ENCODE measurements at places on chromosomes 12 and 14.

DNA sequence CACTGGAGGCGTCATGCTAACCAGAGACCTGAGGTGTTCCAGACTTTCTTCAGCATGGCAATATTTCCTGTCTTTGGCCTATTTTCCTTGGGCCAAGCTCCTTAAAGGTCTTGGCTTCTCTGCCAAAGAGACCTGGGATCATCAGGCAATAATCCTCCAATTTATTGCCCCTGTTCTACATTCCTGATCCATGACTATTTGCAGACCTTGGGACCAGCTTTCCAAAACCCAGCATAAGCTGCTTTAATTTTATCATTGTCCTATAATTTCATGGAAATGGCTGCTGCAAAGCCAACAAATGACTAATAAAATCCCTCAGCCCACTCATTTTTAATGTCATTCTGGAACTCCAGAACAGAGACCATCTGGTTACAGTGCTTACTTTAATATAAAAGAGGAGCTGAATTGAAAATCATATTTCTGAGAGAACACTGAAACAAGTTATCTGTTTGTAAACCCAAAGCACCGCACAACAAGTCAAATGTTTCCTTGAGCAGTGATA lies 166.9 kb upstream of the BTG1 start:
- no peak for DNase-seq

DNA sequence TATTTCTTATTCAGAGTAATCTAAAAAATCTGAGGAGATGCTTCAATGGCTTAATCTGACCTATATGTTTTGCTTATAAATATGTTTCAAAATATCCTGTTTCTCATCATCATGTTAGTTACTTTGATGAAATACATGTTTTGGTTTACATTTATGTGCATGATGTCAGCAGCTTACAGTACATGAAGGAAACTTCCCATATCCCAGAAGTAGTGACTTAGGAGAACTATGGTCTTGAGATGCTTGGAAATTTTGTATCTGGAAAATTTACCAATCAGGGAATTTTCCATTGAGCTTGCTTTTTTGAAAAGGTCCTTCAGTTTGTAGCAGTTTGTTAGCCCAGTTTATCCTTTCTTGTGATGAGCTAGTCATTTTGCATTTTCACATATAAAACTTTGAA lies 73.3 kb downstream of the RASSF8 start:
- no peak for DNase-seq

GRCh38 chr12:122834921-122835749 lies at the start of gene HIP1R:
Gene HIP1R (plus strand): TSS chr12:122835457. CDS start chr12:122835551, 94 bp downstream.
- peak; percentile 69 for DNase-seq

DNA sequence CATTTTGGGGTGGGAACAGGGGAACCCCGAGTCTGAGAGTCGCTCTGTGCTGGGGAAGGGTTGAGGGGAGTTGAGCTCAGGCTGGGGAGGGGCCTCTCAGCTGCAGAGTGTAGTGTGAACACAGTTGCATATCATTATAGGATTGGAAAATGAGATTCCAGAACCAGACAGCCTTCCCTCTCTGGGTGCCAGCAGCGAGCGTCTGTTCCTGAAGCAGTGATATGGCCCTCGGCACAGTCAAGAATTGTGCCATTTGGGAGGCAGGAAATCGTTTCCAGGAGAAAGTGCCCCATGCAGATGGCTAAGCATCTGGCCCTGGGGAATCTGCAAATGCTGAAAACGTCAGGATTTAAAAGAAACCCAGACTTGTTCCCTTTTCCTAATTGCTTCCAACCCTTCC lies 70.4 kb upstream of the SFSWAP start:
- no peak for DNase-seq

- DNase-seq = no peak
These were observed 6.2 kb downstream of the APAF1 start for GRCh38 chr12:98651328-98651727.

DNA sequence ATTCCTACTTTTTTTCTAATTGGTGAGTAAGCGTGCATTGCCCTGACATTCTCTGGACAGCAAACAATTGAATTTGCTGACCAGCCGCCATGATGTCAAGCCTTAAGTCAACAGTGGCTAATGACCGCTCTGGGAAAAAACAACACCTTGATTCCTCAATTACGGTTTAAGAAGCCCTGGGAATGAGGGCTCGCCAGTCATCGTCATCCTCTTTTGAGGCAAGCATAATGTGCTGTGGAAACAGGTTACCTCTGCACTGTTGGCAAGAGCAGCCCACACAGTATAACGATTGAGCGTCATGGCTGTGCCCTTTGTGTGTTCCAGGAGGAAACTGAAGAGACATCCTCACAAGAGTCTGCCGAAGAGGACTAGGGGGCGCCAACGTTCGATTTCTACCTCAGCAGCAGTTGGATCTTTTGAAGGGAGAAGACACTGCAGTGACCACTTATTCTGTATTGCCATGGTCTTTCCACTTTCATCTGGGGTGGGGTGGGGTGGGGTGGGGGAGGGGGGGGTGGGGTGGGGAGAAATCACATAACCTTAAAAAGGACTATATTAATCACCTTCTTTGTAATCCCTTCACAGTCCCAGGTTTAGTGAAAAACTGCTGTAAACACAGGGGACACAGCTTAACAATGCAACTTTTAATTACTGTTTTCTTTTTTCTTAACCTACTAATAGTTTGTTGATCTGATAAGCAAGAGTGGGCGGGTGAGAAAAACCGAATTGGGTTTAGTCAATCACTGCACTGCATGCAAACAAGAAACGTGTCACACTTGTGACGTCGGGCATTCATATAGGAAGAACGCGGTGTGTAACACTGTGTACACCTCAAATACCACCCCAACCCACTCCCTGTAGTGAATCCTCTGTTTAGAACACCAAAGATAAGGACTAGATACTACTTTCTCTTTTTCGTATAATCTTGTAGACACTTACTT lies 138.9 kb downstream of the HMGA2 start:
- DNase-seq = no peak

- DNase-seq = no peak
These were observed 2.5 kb upstream of the CTSG start for GRCh38 chr14:24578558-24578957.

- peak; percentile 88 for DNase-seq
These were observed 52.3 kb downstream of the SLC25A47 start for GRCh38 chr14:100375266-100375962.

- DNase-seq = no peak
These were observed 10.9 kb downstream of the BTG1 start for GRCh38 chr12:92134638-92135274.

DNA sequence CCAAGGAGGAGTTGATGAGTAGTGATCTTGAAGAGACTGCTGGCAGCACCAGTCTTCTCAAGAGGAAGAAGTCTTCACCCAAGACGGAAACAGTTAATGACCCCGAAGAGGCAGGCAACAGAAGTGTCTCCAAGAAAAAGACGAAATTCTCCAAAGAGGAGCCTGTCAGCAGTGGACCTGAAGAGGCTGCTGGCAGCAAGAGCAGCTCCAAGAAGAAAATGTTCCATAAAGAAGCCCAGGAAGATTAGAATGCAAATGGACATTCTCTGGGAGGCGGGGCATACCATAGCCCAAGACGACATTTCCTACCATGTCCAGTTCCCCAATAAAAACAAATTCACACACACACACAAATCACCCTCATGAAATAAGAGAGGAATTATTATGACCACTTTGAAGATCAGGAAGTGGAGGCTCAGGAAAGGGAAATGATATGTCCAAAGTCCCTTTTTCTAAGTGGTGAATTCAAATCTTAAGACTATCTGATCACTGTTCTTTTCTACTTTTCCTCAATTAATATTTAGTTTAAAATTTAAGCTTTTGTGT lies 131.8 kb downstream of the PAWR start:
- DNase-seq = no peak

DNA sequence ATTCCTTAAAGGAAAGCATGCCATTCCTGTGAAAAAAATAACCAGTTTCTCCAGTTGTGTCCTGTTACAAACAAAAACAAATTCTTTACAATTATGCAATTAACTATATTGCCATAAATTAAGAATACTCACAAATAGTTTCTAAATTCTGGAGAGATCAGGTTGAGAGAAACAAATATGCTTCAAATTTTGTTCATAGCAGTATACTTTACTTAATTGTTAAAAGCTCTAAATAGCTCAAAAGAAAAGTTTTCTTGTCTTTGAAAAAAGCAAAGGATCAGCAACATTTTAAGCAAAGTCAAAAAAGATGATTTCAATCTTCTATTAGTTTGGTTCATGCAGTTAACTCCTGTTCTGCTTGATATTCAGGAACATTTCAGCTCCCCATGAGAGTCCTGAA lies 109.7 kb downstream of the EML1 start:
- no peak for DNase-seq

GRCh38 chr12:115953031-115953430 lies 324.5 kb downstream of the MED13L start:
- DNase-seq = no peak

- DNase-seq = no peak
These were observed 277.4 kb downstream of the PDZRN4 start for GRCh38 chr12:41465526-41465925.

DNA sequence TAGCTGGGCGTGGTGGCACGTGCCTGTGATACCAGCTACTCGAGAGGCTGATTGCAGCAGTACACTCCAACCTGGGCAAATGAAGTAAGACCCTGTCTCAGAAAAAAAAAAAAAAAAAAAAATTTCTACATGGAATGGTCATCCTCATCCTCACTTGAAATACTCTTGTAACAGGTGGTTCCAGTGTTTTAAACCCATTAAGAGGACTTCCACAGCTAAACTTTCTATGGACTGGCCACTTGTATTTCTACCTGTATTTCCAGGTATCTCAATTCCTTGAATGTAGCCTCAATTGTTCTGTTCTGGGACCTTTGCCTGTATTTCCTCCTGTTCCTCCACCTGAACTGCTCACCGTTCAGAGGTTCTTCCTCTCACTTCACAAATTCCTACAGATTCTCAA lies 11.8 kb upstream of the PHLDA1 start:
- DNase-seq = no peak

GRCh38 chr12:112439769-112440168 lies 21.0 kb downstream of the PTPN11 start:
- no peak for DNase-seq

GRCh38 chr14:83053022-83053710 lies 1519.5 kb upstream of the SEL1L start:
- no peak for DNase-seq

DNA sequence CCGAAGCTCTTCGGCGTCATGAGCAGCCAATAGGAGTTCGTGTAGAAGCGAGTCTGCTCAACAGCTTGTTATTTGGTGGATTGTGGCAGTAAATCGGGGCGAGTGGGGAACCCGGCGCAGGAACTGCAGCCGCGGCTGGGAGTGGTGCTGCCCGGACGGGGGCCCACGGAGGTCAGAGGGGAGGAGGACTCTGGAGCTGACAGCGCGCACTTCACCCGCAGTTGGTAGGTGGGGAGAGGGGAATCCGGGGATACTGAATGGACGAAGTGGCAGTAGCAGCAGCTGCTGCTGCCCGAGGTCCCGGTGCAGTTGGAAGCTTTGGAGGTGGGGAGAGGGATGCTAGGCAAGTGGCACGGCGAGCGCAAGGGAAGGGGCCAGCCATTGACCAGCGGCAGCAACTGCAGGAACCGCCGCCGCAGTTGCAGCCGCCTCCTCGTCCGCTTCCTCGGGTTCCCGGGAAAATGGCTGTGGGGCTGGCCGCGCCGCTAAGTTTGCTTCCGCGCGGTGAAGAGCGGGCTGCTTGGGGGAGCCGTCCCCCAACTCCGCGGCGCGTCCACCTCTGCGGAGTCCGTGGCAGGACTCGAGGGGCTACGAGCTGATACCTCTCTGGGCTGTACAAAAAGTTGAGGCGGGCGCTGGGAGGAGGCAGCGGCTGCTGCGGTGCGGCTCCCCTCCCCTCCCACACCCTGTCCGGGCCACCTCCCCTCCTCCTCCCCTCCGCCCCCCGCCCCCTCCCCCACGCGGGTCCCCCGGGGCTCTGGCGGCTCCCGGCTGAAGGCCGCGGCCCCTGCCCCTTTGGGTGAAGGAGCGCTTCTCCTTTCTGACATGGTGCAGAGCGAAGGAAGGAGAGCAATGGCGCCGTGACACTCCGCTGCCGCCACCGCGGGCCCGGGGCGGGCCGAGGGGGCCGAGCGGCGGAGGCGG lies at the start of gene ARID4A:
ARID4A (plus strand) TSS at position 79 of the 924 bp plus-strand sequence. CDS start 1,300 bp downstream, outside the sequence.
- peak; percentile 94 for DNase-seq

DNA sequence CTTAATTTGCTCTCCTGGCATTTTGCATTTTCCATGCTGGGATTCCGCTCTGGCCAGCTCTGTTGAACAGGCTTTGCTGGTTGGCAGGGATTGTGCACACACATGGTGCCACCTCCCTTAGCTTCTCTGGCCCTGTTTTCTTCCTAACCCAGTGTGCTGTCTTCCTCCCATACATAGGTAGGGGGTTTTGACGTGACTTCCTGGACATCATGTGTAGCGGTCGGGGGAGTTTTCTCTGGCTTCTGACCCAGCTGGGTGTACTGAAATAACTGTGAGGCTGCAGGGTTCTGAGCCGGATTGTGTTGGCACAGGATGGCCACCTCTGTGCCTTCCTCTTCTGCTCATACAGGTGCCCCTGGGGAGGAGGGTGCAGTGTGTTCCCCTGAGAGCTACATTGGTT lies 25.7 kb downstream of the C14orf132 start:
- peak; percentile 28 for DNase-seq

DNA sequence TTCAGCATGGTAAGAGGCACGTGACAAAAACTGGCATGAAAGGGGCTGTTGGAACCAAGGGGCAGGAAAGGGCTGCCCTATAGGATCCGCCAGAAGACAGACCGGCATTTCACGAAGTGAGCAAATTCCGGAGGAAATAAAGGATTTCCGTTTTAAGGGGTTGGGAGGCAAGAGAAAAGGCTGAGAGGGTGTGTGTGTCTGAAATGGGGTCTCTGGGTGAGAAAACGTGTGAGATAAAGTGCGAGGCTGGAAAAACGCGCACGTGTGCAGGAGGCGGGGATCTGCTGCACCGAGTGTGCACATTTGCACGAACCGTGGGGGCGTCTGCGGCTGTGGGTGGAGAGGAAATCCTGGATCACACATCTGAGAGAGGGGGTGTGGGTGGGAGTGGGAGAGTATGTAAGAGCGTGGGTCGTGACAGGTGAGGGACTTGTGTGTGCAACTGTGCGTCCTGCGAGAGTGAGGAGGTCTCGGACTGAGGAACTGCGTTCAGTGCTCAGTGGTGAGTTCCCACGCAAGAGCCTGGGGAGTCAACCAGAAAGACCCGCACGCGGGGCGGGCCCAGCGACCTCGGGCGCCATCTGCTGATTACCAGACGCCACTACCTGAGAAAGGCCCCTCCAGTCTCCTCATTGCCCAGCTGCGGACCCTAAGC lies 37.0 kb upstream of the P2RX7 start:
- DNase-seq = peak; percentile 88

- no peak for DNase-seq
These were observed 1.1 kb downstream of the PPFIBP1 start for GRCh38 chr12:27524839-27525753.

DNA sequence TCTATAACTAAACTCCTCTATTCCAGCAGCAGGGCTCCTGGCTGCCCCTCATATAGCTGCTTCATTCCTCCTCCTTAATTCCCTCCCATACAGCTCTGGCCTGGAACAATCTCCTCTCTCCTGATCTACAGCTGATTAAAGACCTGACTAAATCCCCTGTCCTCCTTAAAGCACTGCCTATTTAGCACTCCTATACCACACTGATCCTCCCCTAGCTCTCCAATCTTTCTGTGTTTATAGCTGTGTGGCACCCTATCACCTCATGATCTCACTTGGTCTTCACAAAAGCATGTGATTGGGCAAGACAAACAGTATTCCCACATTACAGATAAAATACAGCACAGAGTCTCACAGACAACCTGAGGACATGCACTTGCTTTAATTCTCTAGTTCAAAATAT lies 17.4 kb downstream of the FMNL3 start:
- no peak for DNase-seq

Measured in suprapubic skin (tissue), 4 donors.